ENCODE measurements at places on chromosomes 3 and 15.

DNA sequence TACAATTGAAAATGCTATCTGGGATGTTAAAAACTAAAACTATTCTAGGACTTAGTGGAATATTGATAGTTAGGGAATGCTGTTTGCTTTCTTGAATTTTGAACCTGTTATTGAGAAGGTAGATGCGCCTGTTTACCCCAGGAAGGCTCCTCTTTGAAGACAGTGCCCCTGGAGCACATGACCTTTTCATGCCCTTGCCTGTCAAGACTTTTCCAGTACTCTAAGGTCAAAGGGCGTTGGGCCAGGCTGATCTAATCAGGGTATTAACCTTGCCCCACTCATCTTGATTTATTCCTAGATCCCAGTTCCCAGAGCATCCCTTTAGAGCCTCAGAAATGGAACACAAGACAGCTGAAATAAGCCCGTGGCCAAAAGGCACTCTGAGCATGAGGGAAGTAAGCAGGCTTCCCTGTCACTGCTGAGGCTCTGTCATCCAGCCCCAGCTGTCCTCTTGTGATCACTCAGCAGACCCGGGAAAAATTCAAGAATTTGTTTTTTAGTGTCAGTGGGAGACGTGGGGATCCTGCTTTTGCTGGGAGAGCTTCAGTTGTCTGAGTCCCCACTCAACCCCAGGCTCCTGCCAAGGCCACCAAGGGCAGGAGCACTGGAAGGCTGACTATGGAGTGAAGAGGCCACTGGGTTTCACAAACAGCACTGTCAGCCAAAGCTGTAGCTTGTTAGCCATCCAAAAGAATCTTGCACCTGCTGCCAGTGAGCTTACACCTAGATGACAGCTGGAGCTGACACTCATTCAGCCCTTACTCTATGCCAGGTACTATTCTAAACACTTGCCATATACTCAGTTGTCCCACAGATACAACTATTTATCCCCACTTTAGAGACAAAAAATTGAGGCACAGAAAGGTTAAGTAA, 169.0 kb downstream of the PGPEP1L start:
- DNase-seq: no peak

DNA sequence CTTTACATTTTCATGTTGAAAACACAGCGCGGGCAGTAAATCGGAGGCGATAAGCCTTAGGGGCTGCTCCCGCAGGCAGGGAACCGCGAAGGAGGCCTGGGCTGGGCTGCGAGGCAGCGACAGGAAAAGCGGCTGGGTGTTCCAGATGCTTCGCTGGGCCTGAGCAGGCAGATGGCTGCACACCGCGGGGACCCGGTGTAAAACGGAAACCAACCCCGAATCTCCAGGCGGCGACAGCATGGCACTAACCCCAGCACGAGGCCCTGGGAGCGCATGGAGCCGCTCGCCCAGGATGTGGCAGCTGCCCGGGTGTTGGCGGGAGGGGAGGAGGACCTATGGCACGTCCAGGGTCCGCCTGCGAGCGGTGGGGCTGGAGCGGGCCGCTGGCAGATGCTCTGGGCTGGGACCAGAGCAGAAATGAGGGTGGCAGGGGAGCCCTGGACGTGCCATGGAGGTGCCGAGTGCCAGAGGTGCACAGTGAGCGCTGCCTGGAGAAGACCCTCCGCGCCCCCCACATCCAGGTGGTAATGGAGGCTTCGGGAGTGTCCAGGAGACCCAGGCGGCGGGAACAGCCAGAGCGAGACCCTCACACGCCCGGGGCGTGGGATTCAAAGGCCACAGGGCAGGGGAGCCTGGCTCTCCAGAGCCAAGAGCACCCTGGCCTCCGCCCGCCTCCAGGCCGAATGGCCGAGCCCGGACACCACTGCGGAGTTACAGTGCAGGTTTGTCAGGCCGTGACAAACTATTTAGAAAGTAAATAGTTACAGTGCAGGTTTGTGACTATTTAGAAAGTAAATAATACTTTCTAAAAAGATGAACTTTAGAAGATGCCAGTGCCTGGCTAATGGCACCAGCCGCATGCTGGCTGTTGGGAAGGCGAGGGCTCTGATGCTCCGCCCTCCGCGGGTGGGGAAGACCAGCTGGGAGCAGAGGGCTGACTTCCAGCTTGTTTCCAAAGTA, 293.6 kb downstream of the OCA2 start:
- DNase-seq: no peak

DNA sequence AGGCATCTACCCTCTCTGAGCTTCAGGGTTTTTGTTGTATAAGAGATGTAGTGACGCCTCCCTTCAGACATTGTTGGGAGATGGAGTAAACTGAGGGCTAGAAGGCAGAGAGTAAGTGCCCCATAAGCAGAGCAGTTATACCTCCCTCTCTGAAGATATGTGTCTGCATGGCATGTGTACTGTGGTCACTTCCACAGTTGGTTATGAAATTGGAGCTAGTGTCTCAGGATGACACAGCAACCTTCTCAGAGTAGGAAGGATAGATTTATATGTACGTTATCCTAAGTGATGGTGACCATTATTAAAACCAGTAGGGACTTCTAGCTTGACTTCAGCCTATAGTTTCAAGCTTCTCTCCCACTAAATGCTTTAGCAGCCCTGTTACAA, 17.9 kb downstream of the PXK start:
- DNase-seq: no peak

DNA sequence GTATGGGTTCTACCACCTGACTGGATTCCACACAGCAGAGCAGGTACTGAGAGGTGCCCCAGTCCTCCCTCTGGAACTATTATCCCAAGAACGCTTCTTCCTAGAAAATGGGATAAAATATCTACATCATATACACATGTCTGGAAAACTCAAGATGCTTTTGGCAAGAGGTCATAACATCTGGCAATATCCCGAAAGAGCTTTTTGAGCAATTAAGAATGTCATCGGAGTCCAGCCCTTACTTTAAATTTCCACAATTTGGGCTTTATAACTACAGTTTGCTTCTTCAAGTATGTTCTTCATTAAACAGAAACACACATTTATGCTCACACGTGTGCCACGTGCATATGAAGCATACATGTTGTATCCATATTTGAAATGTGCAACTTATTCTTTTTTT, 365.9 kb upstream of the THBS1 start:
- no peak for DNase-seq

- no peak for DNase-seq
Measured at GRCh38 chr15:68518785-68519430, 59.9 kb upstream of the CORO2B start.

All from esophagus squamous epithelium (tissue), 5 donors.